Right renal cortex interstitium (tissue), 3 donors: ENCODE measurements at places on chromosomes 7 and 10. TPM values are rescaled to one million over a fixed set of nuclear protein-coding genes. Genes with fewer than 3 reads are reported as not detected.

GRCh38 chr10:120734483-120735078, 116.6 kb upstream of the WDR11 start:
- no peak for DNase-seq

The NMT2 gene
- polyA plus RNA-seq, result 34.7 TPM

The RARRES2 gene
- polyA plus RNA-seq, result 40.8 TPM

The HOXA7 gene
- 27.6 TPM for polyA plus RNA-seq

- no peak for DNase-seq
Measured at GRCh38 chr10:62992145-62992721, 140.9 kb upstream of the NRBF2 start.

The CYP26C1 gene
- 0.04 TPM for polyA plus RNA-seq

- DNase-seq, result no peak
Measured at GRCh38 chr7:67311901-67312300, 315.3 kb downstream of the TYW1 start.
